ENCODE measurements at places on chromosomes 7 and 10.
A peak's percentile ranks its signal among the peaks of the same experiment; 100 is the strongest.

DNA sequence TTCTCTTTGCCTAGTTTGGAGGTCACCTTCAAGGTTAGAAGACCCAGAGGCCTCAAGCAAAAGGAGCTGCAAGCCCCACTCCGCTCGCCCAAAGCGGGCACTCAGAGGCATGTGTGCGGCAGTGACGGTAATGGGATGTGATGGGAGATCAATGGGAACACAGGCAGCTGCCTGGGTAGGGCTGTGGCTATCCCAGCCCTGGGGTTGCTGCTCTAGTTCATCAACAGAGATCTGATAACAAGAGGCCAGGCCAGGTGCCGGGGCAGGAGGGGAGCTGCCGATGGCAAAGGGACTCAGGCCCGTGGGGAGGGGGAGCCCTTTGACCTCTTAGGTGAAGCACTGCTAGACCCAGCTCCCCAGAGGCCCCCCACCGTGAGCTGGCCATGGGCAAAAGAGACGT lies 52.0 kb upstream of the GNA12 start:
- DNase-seq: no peak

DNA sequence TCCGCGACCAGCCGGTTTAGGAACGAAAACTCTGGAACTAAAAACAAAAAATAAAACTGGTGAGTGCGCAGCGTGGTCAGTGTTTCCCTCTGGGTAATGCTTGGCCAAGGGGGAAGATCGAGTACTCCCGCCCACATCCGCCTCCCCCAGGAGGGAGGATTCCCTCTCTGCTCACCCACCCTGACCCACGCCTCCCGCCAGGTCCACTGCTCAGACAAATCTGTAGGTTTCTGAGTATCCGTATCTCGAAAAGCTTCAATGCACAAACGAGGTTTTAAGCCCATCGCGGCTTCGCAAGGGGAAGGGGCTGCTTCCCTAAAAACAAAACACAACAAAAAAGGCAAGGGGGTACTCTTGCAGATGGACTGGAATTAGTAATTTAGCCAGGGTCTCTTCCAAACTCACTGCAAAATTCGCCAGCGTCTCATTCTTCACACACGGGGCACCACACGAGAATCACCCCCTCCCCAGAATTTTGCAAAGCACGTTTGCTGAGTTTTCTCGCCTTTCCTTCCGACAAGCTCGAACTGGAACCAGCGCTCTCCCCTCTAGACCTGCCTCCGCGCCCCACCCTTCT lies 75.2 kb downstream of the INSIG1 start:
- no peak for DNase-seq

DNA sequence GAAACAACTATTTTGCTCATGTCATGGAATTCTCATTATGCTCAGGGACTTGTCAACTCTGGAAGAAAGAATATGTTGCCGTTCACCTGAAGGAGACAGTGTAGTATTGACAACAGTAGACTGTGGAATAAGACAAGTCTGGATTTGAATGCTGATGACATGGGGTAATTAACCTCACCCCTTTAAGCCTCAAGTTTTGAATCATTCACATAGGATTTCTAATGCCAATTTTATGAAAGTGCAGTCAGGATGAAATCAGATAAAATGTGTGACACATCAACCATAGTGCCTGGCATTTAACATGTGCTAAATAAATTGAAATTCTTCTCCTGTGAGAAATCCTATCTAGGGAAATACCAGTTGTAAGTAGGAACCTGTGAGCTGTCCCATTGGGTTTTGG lies 305.8 kb downstream of the KIF20B start:
- DNase-seq: no peak

- no peak for DNase-seq
Observed at GRCh38 chr7:2220506-2220905, 12.2 kb downstream of the MAD1L1 start.

DNA sequence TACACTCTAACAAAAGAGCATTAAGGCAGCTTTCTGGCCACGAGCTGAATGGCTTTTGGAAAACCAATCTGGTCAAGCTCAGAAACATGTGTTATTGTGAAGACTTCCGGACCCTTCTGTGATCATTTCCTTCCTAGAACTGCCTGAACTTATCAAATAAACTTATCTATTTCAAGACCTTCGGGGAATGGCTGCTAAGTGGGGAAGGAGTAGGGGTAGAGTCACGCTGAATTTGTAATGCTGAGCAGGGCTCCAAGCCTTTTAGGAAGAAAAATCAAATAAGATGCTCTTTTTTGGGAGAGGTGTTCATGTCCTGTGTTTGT lies 56.6 kb downstream of the PAPSS2 start:
- no peak for DNase-seq

GRCh38 chr10:48451969-48452878 lies 145.7 kb downstream of the MAPK8 start:
- no peak for DNase-seq

DNA sequence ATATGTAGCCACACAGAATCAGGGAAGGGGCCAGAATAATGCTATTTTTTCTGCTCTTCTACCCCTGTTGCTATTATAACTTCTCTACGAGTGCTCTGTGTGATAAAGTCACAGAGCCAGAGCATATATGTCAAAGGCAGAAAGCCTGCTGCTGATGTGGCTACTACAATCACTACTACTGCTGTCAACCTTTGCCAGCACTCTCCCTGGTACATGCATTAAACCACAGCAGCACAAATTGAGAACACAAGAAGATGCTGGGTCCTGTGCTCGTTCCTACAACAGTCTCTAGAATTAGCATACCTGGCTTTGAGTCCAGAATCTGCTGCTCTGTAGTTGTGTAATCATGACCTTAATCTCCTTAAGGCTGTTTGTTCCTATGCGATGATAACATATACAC lies 108.6 kb downstream of the SEMA3A start:
- no peak for DNase-seq

GRCh38 chr7:128404886-128405470 lies 4.8 kb downstream of the IMPDH1 start:
- peak; percentile 14 for DNase-seq

GRCh38 chr7:140655511-140656408 lies 15.1 kb upstream of the DENND2A start:
- DNase-seq: no peak

DNA sequence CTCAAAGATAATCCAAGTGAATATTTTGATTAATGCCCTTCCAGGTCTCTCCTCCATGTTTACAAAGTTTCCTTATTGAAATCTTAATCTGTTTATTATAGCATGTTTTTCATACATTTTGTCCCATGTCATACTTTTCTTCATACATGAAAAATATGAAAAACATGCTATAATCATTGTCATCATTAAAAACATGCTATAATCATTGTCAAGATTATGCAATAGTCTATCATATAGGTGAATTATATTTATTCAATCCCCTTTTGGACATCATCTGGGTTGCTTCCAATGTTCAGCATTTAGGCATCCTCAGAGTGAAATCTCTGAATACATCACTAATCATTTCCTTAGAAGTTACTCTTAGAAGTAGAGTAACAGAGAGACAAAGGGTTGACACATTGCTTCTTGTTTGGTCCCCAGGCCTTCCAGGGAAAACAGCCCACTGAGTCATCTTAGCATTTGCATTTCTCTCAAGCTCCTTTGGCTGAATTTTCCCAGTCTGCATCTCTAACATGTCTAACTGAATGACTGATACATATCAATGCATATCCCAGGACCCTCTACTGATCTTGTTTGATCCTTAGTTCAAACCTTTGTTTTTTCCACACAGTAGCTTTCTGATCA lies 87.0 kb downstream of the SGMS1 start:
- peak; percentile 81 for DNase-seq

GRCh38 chr7:85023066-85023712 lies 163.7 kb downstream of the SEMA3D start:
- DNase-seq: peak; percentile 45

DNA sequence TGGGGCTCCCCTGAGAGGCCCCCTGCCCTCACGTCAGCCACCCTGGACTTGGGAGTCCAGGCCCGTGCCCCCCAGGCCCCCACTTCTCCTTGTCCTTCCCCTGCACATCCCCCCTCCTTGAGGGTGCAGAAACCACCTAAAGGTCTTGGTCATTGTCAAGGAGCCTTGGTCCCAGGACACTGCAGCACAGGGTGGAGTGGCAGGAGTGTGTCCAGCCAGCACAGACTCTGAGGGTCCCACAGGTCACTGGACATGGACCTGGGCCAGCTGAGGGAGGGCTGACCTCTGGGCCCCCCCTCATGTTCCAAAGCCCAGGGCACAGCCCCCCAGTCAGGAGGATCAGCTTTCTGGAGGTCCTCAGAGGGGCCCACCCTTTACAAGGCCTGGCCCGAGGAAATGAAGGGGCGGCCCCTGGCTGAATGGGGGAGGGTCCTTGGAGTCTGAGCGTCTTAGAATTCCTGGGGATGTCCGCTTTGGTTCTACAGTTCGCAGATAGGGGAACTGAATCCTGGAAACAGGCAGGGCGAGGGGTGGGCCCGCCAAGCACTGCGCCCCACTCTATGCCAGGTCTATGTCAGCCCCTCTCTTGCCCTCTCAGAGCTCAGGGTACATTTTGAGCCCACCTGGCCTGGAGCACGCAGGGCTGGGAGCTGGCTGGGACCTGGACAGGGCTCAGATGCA lies 54.0 kb downstream of the PWWP2B start:
- DNase-seq: no peak

DNA sequence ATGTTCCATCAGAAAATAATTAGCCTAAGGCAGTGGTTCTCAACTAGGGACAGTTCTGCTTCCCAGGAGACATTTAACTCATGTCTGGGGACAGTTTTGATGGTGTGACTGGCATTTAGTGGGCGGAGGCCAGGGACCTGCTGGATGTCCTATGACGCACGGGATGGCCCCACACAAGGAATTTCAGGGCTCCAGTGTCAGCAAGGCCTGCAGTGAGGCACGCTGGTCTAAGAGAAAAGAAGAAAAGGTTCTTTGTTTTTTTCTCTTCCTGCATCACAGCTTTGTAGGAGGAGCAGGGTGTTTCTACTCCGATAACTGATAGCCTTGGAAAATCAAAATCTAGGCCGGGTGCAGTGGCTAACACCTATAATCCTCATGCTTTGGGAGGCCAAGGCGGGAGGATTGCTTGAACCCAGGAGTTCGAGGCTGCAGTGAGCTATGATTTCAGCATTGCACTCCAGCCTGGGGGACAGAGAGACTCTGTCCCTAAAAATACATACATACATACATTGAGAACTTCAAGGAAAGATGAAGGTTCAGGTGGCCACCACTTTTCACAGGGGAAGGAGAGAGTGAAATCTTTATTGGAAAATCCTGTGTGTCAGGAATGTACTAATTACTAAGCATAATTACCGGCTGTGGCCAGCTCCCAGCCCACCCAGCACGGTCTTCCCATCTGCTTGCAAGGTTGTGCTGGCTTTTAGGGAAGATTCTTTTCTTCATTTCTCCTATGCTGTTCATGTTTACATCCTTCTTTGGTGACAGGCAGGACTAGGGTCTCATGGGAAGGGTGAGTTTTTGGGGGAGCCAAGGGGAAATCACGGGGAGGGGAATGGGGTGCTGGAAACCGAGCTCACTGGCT lies 150.4 kb downstream of the ACTR3B start:
- peak; percentile 36 for DNase-seq

- peak; percentile 95 for DNase-seq
Observed at GRCh38 chr10:13765641-13766341, 179.0 kb downstream of the PRPF18 start.

- no peak for DNase-seq
Observed at GRCh38 chr7:47228386-47229014, 353.4 kb downstream of the TNS3 start.

DNA sequence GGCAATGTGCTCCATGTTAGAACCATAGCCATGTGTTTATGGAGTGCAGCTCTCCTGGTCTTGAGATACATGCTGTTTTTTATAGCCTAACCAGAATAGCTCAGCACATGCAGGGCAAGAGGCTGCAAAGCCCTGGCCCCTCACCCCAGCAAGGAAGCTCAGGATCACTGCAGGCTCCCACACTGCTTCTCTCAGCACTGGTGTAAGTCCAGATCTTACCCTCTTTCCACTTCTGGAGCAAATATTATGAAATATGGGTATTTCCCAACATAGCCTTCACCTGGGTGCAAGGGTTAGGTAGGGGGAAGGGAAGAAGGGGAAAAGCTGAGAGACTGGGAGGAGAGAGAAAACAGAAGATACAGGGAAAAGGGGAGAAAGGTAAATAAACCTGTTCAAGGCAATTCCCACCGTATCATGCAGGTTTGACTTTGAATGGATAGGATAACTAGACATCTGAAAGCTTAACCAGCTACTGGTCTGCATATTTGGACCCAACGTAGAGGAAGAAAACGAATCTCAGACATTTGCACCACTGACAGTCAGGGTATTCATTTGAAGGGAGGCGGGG lies 19.7 kb downstream of the SKIDA1 start:
- no peak for DNase-seq

DNA sequence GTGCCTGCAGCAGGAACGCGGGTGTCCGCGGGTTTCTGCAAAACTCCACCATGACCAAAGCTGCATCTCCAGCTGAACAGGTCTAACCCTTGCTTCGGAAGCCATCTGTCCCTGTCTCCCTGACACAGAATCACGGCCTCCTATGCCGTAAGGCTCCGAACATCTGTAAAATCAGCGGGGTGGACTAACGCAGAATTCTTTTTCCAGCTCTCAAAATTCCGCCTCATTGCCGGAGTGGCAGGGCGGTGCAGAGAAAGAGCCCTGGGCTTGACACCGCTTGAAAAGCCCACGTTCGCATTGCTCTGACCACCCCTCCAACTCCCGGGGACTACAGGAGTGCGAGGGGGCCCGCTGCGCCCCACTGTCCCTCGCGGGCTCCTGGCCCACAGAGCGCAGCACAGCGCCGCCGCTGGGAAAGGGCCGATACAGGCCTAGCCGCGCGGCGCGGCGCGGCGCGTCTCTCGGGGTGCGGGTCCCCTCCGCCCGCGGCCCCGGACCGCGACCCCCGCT lies 409 bp downstream of the DNMBP start:
- DNase-seq: no peak

- DNase-seq: peak; percentile 28
Observed at GRCh38 chr10:130362308-130362761, 226.1 kb downstream of the GLRX3 start.

GRCh38 chr7:849145-849544 lies 16.9 kb downstream of the SUN1 start:
- no peak for DNase-seq

- DNase-seq: no peak
Observed at GRCh38 chr7:20079080-20079479, 138.1 kb downstream of the MACC1 start.

- no peak for DNase-seq
Observed at GRCh38 chr7:30727061-30727945, 24.6 kb upstream of the INMT start.

GRCh38 chr10:24887855-24888231 lies 64.6 kb downstream of the PRTFDC1 start:
- DNase-seq: no peak

DNA sequence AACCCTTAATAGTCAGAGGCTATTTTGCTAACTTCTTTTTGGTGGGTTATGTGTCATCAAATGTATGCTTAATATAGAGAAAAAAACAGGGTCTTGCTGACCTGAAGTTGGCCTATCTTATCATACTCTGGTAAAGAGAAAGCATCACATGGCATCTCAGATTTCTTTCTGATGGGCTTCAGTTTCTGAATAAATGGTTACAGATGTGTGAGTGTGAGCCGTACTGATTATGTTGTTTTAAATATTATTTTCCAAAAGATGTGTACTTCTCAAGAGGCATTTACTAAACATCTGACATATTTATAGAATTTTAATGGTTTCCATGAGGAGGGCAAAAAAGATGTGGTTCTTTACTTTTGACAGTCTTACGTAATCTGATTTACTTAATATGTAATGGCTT lies 28.4 kb downstream of the BBS9 start:
- DNase-seq: no peak

GRCh38 chr7:139131-139530 lies 53.2 kb upstream of the FAM20C start:
- no peak for DNase-seq

- DNase-seq: peak; percentile 15
Observed at GRCh38 chr10:71604324-71605018, 115.1 kb downstream of the C10orf105 start.

- DNase-seq: no peak
Observed at GRCh38 chr10:35434533-35434932, 98.2 kb downstream of the CCNY start.

Measured in kidney tubule cell (primary cell).